ENCODE measurements at places on chromosomes 5 and 9. TPM values are rescaled to one million over a fixed set of nuclear protein-coding genes. Genes with fewer than 3 reads are reported as not detected.
A peak's percentile ranks its signal among the peaks of the same experiment; 100 is the strongest.

The GABRG2 gene
- not detected for total RNA-seq

The CCDC171 gene
- total RNA-seq = 1.1 TPM

The TAL2 gene
- 2.6 TPM for total RNA-seq

The FAM221B gene
- total RNA-seq = not detected

The NR2F1-AS1 gene
- total RNA-seq = 3.2 TPM

The SECISBP2 gene
- total RNA-seq = 26.4 TPM

The LRRC19 gene
- not detected for total RNA-seq

The CXCL14 gene
- not detected for total RNA-seq

The BRD3 gene
- 19.0 TPM for total RNA-seq

The PCDHAC2 gene
- 0.10 TPM for total RNA-seq

The DYNC2I2 gene
- 116 TPM for total RNA-seq

GRCh38 chr5:170334626-170335025 lies 37.0 kb upstream of the LCP2 start:
- DNase-seq = no peak

- no peak for DNase-seq
Observed at GRCh38 chr5:32018476-32019436, 155.4 kb downstream of the GOLPH3 start.

GRCh38 chr9:114709636-114710035 lies 27.6 kb upstream of the TEX48 start:
- DNase-seq = no peak

DNA sequence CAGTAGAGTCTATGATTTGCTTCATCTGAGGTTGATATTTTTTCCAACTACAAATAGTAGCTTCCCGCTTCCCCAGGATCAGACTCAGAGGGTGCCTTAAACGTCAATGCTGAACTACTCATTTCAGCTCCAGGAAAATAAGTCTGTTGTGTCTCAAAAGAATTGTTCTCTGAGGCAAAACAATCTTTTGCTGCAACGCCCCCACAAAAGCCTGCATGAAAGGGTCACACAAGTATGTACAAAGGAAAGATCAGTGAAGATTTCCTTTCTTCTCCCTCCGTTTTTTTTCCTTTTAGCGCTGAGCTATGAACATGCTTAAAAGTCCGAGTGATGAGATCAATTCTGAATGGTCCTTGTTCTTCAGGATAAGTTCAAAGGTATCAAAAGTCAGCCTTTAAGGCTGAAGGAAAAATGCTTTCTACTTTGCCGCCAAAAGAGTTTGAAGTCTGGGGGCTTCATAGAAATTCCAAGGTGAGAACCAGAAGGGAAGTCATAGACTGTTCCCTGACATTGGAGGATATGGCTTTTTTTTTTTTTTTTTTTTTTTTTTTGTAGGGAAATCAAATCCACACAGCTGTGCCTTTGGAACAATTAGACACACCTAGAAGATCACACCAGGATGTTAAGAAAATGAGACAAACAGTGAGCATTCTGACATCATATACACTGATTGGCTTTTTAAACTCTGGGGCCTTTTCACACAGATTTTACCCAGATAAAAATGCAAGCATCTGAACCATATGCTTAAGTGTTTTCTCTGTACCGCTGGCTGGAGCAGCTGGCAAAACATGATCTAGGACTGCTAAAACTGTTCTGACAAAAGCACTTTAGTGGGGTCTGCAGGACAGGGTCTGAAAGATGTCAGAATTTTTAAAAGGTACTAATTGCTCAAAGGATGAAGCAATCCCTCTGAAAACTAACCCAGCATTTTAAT lies 329.3 kb downstream of the ENC1 start:
- no peak for DNase-seq

DNA sequence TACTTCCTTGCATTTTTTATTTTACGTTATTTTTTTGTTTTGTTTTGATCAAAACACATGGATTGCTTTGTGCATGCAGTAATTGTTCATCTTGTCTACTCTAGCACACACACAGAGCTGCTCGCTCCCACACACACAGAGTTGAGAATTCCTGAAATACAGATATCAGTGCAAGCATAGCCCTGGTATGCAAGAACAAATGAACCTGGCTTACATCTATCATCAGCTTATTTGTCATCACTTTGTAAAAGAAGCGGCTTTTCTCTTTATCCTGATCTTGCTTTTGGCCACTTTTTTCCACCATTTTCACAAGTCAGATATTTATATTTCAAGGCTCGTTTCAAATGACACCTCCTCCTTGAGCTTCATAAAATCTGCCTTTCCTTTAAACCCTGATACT lies 1435.7 kb downstream of the MAT2B start:
- no peak for DNase-seq

GRCh38 chr9:121169094-121169601 lies 32.5 kb downstream of the RAB14 start:
- peak; percentile 54 for DNase-seq

GRCh38 chr9:85425153-85425611 lies 316.6 kb downstream of the AGTPBP1 start:
- DNase-seq = peak; percentile 20

DNA sequence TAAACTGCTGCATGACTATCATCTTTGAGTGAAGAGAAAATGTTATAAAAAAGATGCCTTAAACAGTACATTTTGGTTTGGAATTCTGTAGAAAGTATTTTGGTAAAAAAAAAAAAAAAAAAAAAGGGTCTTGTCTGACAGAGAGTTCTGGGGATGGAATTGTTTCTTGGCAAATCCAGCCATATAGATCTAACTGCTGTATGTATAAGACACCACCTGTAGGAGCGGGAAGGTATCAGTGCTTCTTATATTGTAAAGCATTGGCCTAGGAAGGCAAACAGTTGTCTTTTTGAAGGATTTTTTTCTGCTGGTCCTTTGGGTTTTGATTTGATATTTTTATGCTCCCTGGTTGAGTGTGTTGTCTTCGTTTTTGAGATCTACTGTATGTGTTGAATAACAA lies 2.8 kb downstream of the PURA start:
- DNase-seq = no peak

GRCh38 chr9:93910598-93910997 lies 44.6 kb downstream of the BARX1 start:
- DNase-seq = no peak

DNA sequence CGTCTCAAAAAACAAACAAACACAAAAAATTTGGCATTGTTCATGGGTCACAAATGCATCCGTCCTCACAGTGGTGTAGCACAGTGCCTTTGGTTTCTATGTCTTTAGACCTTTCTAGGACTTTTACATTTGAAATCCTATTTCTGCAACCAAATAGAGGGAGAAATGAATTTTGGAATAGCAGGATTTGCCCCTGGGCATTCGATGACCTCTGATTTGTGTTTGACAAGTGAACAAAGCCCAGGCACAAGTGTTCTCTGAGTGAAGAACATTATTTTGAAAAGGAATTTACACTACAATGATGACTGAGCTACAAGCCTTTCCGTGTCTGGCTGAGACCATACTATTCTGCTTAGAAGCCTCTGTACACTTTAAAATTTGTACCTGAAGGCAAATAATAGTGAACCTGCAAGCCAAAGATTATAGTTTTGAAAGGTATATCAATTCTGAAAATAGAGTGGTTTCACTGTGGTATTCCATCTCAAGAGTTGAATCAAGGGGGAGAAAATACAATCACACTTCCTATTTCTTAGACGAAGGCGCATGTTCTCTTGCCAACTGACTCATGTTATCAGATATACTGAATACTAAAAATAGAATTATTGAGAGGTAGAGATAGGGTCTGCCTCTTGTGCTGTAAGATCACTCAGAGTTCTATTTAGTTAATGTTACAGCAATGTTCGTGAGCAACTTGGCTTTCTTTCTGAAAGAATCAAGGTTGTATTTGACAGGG lies 297.6 kb downstream of the KDM4C start:
- no peak for DNase-seq

GRCh38 chr9:121271368-121272341 lies 3.7 kb downstream of the GSN start:
- peak; percentile 97 for DNase-seq

DNA sequence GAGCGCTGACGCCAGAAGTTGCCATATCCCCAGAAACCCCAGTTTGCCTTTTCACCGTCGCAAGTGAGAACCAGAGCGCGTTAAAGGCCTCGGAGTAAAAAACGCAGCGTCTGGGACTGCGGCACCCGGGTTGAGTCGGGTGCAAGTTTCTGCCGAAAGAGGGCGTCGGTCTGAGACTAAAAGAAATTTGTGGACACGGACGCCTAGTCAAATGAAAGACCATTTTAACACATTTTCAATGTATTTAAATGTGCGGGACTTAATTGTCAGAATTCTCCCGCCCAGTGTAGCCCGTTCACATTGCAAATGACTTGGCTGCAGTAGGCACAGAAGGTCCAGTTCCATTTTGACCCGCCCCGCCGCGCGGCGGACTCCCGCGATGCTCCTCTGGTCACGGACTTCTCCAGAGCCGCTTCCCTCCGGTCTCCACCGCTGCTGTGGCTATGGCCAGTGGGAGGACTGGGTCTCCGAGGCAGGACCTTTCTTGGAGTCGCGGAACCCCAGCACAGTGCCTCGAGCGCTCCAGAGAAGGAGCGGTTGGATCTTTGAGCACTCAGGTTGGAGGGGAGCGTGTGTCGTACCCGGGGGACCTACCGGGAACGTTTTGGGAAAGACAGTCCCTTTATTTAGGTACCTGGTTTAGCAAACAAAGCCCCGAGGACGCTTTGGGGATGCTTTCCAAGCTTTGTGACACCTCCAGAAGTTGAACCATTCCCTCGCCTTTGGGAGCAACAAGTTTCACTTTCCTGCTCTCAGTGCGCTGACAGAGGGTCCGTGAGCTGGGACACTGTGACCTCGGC lies 1.2 kb upstream of the NPR3 start:
- peak; percentile 80 for DNase-seq

DNA sequence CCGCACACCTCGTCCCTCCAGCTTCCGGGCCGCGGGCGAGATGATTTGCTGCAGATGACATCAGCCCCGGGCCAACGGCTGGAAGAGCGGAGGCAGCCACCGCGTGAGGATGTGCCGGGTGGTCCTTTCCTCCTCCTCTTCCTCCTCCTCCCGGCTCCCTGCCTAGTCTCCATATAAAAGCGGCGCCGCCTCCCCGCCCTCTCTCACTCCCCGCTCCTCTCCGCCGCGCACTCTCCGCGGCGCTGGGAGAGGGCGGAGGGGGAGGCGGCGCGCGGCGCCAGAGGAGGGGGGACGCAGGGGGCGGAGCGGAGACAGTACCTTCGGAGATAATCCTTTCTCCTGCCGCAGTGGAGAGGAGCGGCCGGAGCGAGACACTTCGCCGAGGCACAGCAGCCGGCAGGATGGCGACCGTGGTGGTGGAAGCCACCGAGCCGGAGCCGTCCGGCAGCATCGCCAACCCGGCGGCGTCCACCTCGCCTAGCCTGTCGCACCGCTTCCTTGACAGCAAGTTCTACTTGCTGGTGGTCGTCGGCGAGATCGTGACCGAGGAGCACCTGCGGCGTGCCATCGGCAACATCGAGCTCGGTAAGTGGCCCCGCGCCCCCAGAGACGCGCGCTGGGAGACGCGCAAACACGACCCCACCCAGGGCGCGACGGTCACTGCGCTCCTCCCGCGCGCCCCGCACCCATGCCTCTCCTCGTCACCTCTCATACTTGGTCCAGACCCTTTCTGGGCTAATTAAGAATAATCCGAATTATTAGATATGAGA lies at the start of gene MAP1B:
MAP1B (plus strand) TSS at position 345 of the 770 bp plus-strand sequence; CDS start at position 402, 57 bp downstream.
- DNase-seq = peak; percentile 53

- DNase-seq = no peak
Observed at GRCh38 chr5:95935553-95936100, 26.0 kb downstream of the ELL2 start.

DNA sequence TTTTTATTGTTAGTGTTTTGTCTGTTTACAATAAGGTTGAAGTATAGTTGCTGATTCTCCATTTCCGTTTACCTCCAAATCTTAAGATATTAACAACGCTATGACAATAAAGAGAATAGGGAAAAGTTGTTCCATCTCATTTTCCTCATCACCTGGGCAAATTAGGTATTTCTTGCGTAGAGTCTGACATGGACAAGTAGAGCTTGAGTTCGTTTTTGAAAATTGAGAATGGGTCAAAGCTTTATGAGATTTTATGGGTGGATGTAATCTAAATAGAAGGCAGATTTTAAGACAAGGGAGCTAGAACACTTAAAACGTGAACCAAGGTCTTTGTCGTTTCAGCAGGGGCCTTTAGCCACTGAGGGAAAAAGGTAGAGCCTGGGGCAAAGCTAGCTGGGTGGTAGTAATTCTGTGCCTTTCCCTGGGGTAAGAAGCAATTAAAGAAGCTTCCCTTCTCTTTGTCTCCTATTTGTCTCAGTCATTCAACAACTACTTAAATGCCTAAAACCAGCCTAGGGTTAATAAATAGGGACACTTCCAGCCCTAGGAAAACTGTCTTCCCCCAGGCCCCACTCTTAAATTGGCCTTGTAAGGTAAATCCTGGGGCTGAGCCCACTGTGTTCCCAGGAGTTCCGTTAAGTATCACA lies 551 bp upstream of the CAAP1 start:
- no peak for DNase-seq

DNA sequence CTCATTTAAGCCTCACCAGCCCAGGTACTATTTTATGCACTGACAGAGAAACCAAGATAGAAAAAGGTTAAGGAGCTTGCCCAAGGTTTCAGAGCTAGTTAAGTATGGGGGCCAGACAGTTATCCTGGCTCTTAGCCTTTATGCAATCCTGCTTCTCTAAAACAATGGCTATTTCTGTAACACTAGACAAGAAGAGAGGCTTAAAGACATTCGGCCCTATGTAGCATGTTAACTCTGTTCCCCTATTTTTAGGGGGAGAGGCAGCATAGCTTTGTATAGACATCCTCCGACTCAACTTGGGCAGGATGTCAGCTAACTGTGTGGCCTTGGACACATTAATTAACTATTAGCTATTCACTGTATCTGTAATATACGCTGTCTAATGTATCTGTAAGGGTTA lies 54.6 kb downstream of the LHFPL2 start:
- DNase-seq = no peak

DNA sequence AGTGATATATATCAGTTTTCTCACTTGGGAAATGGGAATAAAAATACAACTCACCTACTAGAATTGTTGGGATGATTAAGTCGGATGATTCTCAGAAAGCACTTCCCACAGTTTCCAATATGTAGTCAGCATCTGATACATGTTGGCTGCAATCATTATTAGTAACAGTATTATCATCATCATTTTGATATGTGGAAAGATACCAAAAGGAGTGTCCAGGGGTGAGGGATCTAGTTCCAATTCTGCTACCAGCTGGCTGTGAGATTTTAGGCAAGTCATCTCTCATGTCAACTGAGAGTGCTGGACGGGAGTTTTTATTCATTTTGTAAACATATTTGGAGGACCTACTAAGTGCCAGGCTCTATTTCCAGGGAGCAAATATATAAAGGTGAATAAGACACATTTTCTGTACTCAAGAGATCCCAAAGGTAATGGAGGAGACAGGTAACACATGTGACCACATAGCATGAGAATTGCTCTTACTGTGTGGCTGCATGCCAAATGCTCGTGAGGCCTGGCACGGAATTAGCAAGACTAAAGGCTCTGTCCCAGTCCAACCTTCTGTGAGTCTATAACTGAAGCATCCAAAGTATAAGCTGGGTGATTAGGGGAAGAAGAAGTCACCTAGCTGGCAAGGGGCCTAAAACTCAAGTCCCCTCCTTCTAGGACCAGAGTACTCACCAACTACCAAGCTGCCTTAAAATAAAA lies 83.0 kb downstream of the GRIA1 start:
- no peak for DNase-seq
